Fibroblast of upper back skin (primary cell): ENCODE measurements at places on chromosomes 16 and 17.

GRCh38 chr16:57022445-57022844 is 33.1 kb downstream of the NLRC5 start:
- no peak for DNase-seq

- no peak for DNase-seq
Observed at GRCh38 chr16:69870761-69871160, 80.4 kb upstream of the CLEC18A start.

- no peak for DNase-seq
Observed at GRCh38 chr16:59973966-59974365, 1239.8 kb upstream of the GOT2 start.

GRCh38 chr16:75385507-75386152 is 47.7 kb downstream of the CFDP1 start:
- DNase-seq = peak; percentile 89

DNA sequence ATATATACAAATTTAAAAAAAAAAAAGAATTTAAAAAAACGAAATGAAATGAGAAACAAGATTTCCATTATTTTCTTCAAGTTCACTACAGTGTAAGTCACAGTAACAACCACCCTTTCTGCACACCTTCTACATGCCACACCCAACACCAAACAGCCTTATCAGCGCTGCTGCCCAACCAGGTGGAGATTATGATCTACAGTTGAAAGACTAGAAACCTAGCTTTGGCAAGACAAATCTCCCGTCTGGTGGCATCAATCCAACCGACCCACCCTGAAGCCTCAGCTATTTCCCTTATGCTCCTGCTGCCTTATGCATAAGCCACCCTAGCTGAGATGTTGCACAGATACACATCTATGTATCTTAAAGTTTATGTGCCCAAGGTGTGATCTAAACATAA is 60.8 kb downstream of the PARN start:
- DNase-seq = no peak

GRCh38 chr17:64155751-64156544 is 26.0 kb upstream of the ERN1 start:
- DNase-seq = no peak

DNA sequence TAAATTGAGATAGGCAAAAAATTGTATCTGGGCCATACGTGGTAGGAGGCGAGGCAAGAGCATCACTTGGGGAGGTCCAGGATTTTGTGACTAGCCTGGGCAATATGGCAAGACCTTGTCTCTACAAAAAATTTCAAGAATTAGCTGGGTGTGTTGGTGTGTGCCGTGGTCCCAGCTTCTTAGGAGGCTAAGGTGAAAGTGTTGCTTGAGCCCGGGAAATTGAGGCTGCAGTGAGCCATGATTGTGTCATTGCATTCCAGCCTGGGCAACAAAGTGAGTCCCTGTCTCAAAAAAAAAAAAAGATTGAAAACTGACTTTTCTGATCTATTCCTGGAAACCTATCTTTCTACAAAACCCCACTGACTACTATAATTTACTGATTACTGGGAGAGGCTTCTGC is 26.7 kb downstream of the CDK12 start:
- peak; percentile 4 for DNase-seq

GRCh38 chr17:30449480-30449879 is 27.7 kb upstream of the GOSR1 start:
- no peak for DNase-seq

- DNase-seq = peak; percentile 13
Observed at GRCh38 chr16:7400117-7400890, 67.7 kb downstream of the RBFOX1 start.

DNA sequence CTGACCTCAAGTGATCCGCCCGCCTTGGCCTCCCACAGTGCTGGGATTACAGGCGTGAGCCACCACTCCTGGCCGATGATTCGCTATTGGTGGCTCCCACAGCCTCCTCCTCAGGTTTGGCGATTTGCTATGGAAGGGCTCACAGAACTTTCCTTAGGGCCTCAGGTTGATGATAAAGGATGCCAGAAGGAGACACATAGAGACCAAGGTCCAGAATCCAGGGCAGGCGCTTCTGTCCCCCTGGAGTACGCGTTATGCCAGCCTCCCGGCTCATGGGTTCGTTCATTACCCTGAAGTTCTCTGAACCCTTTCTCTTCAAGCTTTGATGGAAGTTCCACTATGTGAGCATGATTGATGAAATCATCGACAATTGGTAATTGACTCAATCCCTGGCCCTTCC is 19.9 kb downstream of the LGALS3BP start:
- no peak for DNase-seq

DNA sequence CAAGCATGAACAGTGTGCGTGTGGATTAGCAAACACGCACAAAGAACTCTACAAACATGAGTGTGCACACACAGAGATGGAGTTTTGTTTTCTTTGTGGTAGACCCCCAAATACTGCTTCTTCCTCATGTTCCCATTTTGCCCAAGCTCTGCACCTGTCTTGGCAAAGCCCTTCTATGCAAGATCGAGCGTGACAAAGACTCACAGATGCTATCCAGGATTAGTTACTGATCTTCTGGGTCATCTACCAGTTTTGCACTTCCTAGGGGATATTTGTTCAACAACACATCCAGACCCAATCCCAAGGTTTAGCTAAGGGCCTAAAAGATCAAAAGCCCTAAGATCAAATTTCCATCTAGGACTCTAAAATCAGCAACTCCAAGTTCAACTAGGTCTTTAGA is 16.0 kb downstream of the LRRC36 start:
- DNase-seq = no peak

DNA sequence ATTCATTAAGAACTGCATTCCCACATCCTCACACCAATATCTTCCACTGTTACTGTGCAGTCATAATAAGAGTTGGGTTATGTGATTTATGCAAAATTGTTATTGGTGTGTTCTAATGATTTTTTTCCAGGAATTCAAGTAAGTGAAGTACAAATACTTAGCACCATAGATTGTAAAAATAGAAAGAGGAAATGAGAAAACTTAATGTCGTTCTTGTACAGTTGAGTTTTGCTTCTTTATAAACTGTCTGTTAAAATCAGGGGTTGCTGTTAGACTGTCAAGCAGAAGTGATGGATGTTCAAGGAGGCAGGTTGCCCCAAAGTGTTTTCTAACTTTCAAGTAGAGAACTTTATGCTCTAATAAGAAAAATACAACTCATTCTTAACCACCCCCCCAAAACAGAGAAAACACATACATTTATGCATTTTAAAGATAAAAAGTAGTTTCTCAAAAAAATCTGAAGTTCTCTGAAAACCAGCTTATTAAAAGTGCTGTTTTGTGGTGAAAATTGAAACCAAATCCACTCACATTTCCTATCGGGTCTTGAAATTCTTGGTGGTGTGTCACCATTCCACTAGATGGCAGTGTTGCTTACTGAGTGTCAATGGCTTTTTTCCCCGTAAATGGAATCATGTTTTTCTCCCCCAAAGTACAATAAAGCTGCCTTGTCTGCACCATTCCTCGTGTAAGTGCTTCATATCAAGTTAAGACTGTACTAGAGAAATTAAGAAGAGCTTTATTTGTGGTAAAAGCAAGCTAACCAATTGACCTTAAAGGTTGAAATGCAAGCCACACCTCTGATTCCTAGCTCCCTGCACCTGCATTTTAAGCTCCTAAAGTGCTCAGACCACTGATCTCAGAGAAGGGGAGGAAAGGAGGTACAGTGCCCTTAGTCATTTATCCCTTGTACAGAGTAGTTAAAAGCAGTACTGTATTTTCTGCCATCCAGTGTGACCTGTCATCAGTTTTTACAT is 4.7 kb upstream of the IGSF6 start:
- DNase-seq = peak; percentile 57

DNA sequence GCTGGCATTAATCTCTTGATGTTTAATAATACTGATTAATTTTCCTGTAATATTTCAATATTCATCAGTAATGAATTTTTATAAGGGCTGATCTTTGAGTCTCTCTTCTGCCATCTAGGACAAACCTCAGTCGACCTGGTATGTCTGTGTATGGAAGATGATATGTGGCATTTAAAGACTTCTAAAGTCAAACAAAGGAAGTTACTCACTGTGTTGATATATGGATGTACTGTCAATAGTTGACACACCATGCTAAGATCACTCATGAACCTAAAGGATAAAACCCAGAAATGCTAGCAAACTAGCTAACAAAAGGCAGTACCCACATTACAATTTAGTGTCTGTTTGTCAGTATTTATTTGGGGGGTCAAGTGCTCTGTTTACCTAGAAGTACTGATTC is 380.7 kb upstream of the GOT2 start:
- no peak for DNase-seq

DNA sequence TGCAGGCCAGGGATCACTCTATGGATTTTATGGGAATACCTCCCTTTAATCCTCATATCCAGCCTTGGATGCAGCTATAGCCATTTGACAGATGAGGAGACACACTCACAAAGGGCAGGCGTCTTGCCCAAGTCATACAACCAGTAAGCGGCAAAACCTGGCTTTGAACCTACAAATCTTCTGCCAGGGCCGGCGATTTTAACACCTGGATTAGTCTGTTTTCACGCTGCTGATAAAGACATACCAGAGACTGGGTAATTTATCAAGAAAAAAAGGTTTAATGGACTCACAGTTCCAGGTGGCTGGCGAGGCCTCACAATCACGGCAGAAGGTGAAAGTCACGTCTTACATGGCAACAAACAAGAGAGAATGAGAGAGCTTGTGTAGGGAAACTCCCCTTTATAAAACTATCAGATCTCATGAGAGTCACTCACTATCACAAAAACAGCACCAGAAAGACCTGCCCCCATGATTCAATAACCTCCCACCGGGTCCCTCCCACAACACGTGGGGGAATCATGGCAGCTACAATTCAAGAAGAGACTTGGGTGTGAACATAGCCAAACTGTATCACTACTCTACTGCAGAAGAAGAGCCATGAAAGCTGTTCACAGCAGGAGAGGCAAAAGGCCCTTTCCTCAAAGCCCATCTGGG is 67.5 kb downstream of the XYLT1 start:
- no peak for DNase-seq

DNA sequence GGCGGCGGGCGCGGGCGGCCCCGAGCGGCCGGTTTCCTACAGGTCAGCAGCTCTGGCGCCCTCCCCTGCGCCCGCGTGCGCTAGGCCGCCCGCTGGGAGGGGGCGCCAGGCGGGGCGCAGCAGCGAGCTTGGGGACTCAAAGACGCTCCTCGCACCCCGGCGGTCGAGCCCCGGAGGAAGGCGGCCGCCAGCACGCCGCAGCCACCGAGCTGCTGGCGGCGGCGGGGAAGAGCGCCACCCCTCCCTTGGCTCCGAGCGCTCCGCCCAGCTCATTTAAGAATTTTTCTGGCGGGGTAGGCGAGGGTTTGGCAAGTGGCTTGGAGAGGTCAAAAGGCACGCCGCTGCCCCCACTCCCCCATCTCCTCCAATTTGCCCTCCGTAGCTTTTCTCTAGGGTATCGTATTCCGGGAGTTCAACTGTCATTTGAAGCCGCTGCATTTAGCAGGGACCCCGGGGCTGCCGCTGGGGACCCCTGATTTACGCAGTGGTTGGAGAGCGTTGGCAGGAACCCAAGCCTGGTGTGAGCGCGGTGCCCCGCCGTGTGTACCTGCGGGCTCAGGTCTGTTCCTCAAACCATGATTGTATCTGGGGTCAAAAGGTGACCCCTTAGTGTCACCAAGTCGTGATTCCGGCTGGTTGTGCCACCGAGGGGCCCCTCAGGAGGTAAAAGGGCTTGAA is 59.5 kb upstream of the GSE1 start:
- DNase-seq = peak; percentile 39

- DNase-seq = no peak
Observed at GRCh38 chr17:21378553-21378952, 2.4 kb downstream of the KCNJ12 start.

DNA sequence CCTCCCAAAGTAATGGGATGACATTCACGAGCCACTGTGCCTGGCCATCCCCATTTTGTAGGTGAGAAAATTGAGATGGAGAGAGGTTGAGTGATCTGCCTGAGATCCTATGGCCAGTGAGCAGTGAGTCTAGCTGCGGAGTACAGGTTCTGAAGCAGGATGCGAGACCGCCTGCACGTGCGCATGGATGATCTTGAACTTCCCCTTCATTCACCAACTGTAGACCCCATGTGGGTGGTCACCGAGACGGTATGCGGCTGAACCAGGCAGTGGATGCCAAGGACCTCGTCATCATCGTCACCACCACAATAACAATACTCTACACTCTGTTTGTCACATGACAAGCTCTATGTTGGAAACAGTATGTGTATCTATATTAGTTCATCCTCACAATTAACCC is 6.2 kb upstream of the SPNS3 start:
- no peak for DNase-seq

GRCh38 chr16:8929086-8929748 is 34.5 kb downstream of the USP7 start:
- DNase-seq = no peak

GRCh38 chr17:64326420-64327054 is 63.5 kb upstream of the TEX2 start:
- no peak for DNase-seq

GRCh38 chr17:851924-852323 is 69.8 kb downstream of the MRM3 start:
- no peak for DNase-seq

DNA sequence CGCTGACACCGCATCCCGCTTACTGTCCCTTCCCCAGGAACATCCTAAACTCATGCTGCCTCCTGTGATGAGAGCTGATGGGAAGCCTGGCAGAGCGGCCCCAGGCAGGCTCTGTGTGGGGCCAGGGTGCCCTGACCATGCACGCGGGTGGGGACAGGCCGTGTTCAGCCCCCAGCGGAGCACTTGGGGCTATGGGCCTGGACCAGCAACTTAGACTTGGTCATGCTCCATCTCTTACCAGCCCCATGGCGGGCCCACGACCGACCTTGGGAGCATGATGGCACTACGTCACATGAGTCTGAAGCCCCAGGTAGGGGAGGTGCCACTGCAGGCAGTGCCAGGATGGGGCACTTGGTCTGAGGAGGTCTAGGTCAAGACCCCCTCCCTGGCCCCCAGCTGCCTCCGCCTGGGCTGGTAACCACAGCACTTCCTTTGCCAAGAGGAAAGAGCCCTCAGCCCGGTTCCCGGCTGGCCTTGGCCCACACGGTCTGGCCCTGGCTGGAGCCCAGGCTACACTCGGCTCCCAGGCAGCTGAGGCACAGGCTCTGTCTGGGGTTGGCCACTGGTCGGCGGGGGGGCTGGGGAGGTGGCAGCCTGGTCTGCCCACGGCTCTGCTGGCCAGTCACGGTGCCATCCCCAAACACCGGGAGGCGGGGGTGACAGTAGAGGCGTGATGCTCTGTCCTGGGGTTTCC is 25.7 kb downstream of the BAHCC1 start:
- no peak for DNase-seq

DNA sequence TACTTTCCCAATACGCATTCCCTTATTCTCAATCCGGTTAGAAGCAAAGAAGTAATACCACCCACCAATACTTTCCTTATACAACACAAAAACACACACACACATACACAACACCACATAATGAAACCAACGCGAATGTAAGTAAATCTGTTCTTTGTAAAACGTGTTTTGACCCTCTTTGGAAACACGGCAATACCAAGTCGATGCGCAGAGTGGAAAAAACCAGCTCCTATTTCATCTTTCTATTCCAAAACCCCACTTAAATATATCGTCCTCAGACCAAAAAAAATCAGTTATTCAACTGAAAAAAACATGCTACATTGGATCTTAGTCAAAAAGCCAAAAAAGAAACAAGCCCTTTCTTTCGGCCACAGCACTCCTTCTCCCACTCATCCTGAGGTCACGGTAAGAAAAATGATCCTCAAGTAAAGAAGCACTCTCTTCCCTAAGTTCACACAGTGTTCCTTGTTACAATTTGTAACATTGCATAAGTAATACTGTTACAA is 31.0 kb upstream of the ARL4D start:
- peak; percentile 98 for DNase-seq

- DNase-seq = peak; percentile 95
Observed at GRCh38 chr16:47644166-47644565, 183.0 kb downstream of the PHKB start.

- no peak for DNase-seq
Observed at GRCh38 chr16:84992717-84993075, 18.6 kb downstream of the ZDHHC7 start.

- no peak for DNase-seq
Observed at GRCh38 chr16:3740186-3740585, 22.9 kb upstream of the TRAP1 start.
